Occipital lobe (tissue), 3 donors: ENCODE measurements at places on chromosomes 1 and 21. TPM values are rescaled to one million over a fixed set of nuclear protein-coding genes. Genes with fewer than 3 reads are reported as not detected.

- DNase-seq = no peak
Observed at GRCh38 chr1:2435746-2436355, 23.5 kb upstream of the PEX10 start.

DNA sequence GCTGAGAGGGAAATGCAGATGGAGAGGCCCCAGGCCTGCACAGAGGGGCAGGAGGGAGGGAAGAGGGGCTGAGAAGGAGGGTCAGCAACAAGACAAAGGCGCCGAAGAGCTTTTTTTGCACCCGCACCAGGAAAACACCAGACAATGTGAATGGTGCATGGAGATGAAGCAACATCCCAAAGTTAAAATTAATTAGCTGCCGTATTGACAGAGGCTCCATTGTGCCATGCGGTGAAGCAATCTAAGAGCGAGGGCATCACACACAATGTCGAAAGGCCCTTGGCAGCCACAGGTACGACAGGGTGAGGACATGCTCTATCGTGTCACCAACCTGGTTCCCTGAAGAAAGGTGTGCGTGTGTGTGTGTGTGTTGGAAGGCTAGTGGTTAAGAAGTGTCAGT is 41.2 kb downstream of the SSBP3 start:
- DNase-seq = no peak

GRCh38 chr1:159068886-159069285 is 7.7 kb downstream of the AIM2 start:
- DNase-seq = no peak

DNA sequence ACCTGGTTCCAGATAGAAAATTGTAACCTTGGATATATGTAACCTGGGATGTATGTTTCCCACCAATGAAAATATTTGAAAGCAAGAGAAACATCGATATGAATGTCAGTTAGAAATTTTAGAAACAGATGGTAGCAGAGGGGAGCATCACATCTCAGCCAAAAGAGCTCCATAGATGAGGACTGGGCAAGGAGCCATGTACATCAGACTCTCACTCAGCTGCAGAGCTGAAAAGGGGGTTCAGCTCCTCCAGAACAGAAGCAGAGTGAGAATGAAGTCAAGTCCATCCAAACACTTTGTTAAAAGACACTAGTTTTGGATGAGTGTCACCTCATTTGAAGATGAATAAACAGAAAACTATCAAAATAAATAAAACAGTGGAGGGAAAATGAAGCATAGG is 202.4 kb downstream of the HMCN1 start:
- no peak for DNase-seq

RPE65 gene
- total RNA-seq = 0.16 TPM

- DNase-seq = no peak
Observed at GRCh38 chr1:43304314-43304681, 3.5 kb downstream of the TIE1 start.

- DNase-seq = no peak
Observed at GRCh38 chr1:64882574-64883255, 83.6 kb downstream of the JAK1 start.

DNA sequence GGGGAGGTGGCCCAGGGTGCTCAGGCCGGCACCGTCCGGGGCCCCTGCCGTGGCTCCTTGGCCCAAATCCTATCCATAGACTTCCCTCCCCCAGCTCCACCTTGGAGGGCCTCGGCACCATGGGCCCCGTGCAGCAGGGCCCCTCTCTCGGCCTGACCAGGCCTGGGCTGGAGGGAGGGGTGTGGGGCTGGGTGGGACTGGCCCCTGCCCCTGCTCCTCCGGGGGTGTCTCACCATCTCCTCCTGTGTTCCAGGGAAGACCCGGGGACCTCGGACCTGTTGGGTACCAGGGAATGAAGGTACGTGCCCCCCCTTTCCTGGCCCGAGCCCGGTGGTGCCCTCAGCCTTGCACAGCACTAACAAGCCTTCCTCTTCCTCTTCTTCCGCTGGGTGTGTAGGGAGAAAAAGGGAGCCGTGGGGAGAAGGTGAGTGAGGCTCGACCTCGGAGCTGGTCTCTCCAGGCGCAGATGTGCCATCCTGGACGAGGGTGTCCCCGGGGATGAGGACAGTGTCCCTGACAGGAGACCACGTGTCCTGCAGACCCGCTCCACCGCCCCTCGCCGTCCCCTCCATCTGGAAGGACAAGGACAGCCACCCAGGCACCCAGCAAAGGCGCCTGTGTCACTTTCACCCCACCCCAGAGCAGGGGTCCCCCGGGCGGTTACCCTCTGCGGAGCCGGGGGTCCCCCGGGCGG is 7.9 kb downstream of the COL6A1 start:
- DNase-seq = no peak

DNA sequence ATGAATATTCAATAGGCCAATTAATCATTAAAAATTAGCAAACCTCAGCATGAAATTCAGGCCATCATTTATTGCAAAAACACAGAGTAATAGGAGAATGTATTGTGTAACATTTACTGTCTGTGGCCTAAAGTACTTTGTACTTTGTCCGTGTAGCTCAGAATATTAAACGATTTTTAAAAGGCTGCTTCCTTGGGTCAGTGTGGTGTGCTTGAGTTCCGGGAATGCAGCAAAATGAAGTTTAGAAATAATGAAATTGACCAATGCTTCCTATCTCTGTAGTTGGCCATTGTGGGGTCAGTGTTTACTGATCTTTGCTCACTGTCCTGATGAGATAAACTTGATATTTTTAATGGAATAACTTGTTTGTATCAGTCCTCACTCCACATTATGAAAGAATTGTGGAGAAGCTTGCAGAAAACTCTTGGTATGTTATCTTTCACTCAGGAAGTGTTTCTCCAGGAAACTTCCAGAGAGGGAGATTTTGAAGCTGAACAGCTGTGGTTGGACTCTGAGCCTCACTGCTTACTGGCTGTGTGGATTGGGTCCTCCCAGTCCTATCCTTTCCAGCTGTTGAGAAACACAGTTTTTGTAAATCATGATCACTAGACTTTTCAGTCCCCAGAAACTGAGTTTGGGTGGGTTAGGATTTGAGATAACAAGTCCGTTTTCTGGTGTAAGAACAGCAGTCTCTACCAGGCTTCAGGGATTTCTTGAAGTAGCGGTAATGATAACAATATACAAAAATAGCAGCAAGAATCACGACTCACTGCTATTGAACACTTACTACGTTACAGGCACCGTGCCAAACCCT is 19.2 kb upstream of the MTARC1 start:
- no peak for DNase-seq

DNA sequence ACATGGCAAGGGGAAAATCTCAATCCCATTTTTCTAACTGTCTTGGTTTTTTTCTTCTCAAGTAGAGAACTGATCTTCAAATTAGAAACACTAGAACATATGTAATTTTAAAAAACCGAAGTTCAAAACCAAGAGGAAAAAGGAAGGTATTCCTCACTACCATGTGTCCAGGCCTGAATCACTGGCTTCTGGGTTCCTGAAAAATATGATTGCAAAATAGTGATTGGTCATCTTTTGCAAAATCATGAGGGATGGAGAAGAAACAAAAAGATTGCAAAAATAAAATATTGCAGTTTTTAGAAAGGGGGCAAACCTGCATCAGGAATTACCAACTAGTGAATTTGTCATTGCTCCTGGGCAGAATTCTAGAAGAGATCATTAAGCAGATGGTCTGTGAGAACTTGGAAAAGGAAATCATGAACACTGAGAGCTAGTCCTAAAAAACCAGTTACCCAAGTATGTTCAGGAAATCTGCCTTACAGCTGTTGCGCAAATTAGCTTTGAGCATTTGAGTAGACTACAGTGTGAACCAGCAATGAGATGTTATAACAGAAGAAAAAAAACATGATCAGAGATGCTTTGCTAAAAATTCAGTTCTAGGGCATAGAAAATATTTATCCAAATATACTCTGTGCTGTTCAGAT is 49.4 kb downstream of the SPATA46 start:
- no peak for DNase-seq

SYT14 gene
- 65.8 TPM for total RNA-seq

TIE1 gene
- 7.0 TPM for total RNA-seq

- DNase-seq = no peak
Observed at GRCh38 chr1:61993331-61993961, 201.2 kb upstream of the L1TD1 start.

GRCh38 chr1:40058453-40059337 is 18.2 kb downstream of the CAP1 start:
- no peak for DNase-seq

NFIA gene
- total RNA-seq = 41.5 TPM

CYP4A22 gene
- not detected for total RNA-seq

KIF14 gene
- 1.9 TPM for total RNA-seq

DNA sequence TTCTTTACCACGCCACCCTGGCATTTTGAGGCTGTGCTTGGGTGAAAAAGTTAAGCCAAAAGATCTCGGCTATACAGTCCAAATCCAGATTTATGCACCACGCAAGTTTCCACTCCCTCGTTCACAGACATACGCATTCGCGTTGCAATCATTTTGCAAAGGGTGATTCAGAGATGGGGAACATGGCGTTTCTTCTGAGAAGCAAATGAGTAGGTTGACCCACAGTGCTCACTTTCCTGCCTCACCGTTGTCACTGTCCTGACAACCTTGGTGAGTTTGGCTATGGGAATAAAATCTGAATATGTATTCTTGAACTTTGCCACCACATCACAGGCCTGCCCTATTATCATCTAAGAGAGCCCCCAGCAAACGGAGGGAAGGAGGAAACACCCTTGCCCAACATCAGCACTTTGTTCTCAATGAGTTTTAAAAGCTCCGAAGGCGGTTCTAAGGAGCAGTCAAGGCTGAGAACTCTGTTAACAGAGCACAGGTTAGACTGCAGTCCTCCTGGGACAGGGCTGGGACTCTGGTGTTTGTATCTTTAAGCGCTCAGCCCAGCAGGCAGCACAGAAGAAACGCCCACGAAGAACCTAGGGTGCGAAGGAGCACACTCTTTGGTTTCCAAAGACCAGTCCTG is 86.4 kb downstream of the RUNX1 start:
- no peak for DNase-seq
